EL (cell line): ENCODE measurements at places on chromosomes 1 and 21.

DNA sequence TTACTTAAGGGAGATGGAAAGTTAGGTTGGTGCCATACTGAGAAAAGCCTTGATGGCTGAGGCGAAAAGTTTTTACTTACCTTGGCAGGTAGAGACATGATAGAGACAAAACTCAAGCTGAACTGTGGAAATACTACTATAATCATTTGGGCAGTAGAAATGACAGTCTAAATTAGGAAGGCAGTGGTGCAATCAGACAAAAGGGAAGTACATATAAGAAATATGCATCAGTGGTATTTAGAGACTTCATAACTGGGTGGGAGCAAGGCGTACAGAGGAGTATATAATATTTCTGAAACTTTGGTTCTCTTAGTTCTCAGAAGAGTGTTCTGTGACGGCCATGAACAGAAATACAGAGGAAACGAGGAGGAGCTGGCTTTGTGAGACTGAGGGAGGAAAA, 2.4 kb upstream of the CEP350 start:
- DNase-seq = no peak

- DNase-seq = no peak
These were observed 109.3 kb downstream of the TNFSF18 start for GRCh38 chr1:172941471-172941870.

GRCh38 chr21:43605320-43606215, 53.7 kb downstream of the HSF2BP start:
- DNase-seq = no peak

DNA sequence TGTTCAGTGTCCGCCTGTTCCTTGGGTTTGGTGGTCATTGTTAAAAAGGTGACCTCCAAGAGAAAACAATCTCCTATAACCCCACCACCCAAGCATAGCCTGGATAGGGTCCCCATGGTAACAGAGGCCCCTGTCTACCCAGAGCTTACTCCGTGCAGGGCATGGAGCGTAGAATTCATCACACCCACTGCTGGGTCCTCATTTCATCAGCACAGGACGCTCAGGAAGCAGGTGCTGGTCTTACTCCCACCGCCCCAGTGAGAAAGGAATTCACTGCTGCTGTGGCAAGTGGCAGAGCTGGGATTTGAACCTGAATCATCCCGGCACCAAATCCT, 37.0 kb downstream of the ARHGEF10L start:
- no peak for DNase-seq

- DNase-seq = no peak
These were observed at the start of gene ELAVL4 for GRCh38 chr1:50108497-50109059. Gene ELAVL4 (plus strand): TSS chr1:50108920. CDS start chr1:50109190, 270 bp downstream.

GRCh38 chr1:11413986-11414391, 65.0 kb upstream of the DISP3 start:
- DNase-seq = no peak

DNA sequence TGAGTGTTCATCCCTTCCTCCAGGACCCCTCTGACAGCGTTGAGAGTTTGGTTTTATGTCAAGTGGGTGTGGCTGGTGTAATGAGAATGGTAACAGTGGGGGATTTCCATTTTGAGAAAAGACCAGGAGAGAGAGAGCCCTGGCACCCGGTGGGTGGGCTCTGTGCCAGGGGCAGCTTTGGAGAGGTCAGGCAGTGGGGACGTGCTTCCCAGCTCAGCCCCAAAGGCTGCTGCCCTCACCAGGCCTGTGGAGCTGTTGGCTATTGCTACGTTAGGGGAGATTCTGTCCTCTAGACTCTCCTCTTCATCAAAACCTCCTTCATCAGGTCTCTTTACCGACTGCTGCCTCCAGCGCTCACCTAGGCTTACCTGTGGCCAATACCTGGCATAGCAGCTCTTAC, 176.3 kb downstream of the PTPRU start:
- no peak for DNase-seq

DNA sequence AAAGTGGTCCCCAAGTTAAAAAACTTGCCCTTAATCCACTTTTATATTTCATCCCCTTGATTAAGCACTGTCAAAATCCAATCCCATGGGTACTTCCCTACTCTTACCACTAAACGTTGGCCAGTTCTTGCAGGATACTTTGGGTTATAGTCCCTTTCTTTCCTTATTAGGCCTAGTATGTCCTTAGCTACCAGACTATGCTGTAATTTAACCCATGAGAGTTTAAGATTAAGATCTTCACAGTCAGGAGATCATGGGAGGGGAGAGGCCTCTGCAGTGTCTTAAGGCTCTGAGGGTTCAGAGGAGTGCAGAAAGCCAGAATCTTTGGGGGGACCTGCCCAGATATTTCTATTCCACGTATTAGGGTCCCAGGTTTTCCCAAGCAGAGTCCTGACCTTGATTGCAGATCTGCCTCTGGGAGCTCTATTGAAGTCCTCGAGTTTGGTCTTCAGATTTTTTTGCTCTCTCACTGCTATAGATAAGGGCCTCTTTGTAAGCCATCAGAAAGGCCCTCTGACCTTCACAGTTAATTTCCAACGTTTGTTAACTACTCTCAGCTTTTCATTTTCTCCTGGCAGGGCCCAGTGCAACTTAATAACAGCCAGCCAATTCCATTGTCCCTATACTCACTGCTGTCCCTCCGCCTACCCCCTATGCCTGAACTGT, 9.0 kb upstream of the CGN start:
- no peak for DNase-seq

GRCh38 chr1:40385437-40386358, 12.2 kb downstream of the SMAP2 start:
- no peak for DNase-seq

GRCh38 chr21:46173573-46173972, 10.7 kb downstream of the SPATC1L start:
- no peak for DNase-seq

DNA sequence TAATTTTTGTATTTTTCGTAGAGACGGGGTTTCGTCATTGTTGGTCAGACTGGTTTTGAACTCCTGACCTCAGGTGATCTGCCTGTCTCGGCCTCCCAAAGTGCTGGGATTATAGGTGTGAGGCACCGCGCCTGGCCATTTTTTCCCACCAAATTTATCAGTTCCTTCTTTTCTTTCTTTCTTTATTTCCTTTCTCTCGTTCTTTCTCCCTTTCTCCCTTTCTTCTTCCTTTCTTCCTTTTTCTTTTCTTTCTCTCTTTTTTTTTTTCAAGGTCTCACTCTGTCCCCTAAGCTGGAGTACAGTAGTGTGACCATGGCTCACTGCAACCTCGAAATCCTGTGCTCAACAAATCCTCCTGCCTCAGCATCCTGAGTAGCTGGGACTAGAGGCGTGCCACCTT, 26.4 kb downstream of the MFSD2A start:
- DNase-seq = no peak

DNA sequence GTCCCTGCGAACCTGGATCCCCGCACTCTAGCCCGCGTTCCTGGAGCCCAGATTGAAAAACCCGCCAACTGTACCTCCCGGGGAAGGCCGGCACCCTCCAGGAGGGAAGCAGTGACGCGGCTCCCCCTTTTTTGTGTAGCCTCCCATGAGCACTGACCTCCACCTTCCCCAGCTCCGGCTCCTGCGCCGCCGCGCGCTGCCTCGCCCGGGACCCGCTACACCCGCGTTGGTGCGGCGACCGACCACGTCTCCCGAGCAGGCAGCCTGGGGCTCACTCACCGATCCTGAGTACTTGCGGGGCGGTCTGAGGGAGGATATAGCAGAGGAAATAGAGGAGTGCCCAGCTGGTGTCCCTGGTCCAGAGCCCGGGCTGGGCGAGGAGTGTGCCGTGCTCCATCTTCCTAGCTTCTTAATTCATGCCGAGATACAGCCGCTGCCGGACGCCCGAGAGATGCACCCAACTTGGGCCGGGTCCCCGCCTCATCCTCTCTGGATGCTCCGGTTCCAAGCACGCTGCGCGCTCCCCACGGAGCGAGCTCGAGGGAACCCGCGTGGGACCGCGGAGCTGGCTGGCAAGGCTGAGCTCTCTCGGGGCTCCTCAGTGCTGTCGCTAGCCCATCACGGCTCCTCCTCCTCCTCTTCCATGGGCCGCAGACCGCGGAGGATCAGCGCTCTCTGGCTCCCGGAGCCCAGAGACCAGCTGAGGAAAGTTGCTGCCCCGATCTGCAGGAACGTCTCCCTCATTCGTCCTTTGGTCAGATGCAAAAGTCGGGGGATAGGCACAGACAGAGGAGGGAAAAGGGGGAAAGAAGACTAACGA, 482 bp downstream of the GRIK1 start:
- no peak for DNase-seq

DNA sequence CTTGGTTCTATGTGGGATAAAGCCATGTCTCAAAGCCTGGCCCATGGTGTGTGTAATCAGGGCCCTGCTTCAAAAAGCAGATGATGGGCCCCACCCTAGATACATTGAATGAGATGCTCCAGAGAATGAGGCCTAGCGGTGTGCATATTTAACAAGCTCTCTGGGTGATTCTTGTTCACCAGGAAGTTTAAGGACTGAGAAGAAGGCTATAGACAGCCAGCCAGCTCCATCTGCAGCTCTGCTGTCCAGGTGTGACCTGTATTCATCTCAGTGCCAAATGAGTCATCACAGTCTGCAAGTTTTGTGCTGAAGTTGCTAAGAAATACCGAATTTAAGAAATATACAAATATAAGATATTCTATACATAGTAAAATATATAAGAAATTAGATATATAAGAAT, 182.0 kb upstream of the RUNX1 start:
- no peak for DNase-seq

- no peak for DNase-seq
These were observed 201.5 kb downstream of the KAZN start for GRCh38 chr1:14800014-14800413.

GRCh38 chr1:9413877-9414213, 121.2 kb downstream of the SPSB1 start:
- peak; percentile 53 for DNase-seq

DNA sequence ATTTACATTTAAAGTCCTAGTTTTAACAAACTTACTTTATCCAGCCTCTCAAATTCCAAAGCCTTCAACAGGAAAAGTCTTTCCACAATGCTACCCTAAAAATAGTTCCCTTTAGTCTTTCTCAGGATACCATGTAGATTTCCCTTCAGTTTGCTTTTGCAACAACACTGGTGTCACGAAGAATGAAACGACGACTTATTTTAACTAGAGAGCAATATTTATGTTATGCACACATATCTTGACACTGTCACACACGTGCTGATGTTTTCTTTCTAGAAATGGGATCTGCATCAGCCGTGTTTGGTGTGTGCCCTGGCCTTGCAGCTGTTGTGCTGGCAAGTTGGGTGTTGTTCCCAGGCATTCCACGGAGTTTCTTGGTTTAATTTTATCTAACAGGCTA, 75.5 kb downstream of the SIPA1L2 start:
- no peak for DNase-seq

DNA sequence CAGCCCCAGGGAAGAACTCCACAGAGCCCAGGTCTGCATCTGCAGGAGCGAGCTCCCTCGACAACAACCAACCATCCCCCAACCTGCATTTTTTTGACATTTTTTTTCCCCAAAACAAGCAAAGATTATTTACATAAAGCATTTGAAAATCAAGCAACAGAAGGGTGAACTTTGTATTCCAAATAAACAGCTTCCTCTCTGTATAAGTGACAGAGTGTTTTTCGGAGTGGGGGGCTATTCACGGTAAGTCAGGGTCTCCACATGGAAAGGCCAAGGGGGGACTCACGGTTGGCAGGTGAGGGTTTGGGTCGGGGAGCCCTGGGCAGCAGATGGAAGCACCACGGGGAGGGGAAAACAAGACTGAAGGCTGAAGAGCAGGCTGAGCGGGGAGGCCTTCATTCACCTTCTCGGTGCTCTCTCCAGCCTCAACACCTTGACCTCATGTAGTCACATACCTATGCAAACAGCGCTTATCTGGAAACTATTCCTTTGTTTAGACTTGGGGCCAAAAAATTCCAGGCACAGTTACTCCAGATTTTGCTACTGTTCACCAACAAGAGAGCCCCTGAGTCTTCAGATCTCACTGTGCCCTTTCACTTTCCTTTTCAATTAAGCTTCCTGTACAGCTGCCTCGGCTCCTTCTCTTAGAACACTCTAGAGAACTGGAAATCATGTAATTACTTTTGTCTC, 27.6 kb downstream of the C2CD2 start:
- DNase-seq = peak; percentile 45

- no peak for DNase-seq
These were observed 462 bp upstream of the RXRG start for GRCh38 chr1:165445388-165445787.

GRCh38 chr1:42146626-42147320, 6.4 kb upstream of the GUCA2B start:
- DNase-seq = peak; percentile 53

GRCh38 chr1:232227306-232227705, 402.6 kb downstream of the SIPA1L2 start:
- no peak for DNase-seq

DNA sequence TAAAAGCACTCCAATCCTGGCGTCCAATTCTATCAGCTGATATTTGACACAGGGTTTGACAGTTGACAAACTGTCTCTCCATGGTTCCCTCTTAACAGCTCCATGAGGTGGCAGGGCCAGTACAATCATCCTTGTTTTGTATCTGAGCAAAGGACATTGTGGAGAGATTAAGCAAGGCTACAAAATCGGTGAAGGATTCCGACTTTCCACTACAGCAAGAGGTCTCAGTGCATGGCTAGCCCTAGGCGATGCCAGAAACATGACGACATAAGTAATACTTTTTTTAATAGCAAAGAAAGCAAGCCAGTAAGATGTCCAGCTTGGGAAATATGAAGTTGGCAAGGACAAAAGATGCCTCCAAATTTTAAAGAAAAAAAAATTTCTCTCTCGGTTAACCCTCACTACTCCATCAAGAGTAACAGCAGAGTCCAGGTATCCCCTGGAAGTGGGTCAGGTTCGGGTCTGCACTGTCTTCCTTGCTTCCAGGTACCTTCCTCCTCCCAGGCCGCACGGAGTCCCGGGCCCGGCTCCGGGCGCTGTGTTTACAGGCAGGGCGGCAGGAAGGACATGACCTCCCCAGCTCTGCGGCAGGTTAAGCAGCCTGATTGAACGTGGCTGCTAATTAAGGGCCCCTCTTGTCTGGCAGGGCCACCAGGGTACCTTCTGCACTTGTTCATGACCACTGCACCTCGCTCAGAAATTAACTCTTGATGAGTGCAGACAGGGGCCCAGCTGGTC, 106.1 kb downstream of the SIM2 start:
- DNase-seq = no peak

DNA sequence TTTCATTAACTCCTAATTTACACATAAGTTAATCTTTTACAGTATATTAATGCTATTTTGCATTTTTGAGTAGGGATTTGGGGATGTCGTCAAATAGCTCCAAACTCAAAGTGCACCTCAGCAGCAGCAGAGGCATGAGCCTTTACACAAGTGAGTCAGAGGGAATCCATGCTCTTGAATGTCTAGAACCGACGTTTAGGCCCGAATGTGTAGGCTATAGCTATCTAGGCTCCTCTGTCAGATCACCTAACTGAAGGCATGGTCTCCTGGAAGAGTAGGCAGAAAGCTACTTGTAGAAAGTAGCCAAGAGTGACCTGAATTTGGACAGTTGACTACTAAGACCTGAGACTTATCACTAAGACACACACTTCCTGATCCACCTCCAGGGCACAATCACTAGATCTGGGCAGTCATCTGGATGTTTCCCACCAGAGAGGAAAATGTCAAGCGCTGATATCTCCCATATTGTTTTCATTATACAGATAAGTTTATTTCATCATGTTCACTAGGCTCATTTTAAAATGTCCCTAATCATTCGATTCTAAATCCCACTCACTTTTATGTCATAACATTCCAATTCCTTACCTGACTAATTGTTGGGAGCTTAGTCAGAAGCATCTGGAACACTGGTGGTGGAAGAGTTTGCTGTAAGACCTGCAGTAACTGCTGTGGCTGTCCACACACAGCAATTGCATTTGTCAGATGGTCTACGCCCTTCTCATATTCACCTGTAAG, 15.3 kb downstream of the TOMM20 start:
- DNase-seq = no peak

- peak; percentile 84 for DNase-seq
These were observed 44.1 kb downstream of the ALPL start for GRCh38 chr1:21553116-21553926.
